ENCODE measurements at places on chromosomes 12 and 14.

DNA sequence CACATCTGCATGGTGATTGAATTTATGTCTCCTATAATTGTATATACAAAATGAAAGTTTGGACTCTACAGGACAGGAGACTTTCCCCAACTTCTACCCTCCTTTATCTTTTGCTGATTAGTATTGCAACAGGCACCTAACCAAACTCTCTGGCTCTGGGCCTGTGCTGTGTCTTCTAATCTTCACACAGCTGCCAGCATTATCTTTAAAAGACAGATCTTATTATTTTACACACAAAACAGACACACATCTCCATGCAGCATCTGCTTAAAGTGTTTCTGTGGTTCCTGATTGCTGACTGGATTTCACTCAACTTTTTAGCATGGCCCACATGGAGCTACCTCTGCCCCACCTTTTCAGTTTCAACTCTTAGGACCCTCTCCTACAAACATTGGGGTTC is 154.9 kb upstream of the PELI2 start:
- no peak for DNase-seq

DNA sequence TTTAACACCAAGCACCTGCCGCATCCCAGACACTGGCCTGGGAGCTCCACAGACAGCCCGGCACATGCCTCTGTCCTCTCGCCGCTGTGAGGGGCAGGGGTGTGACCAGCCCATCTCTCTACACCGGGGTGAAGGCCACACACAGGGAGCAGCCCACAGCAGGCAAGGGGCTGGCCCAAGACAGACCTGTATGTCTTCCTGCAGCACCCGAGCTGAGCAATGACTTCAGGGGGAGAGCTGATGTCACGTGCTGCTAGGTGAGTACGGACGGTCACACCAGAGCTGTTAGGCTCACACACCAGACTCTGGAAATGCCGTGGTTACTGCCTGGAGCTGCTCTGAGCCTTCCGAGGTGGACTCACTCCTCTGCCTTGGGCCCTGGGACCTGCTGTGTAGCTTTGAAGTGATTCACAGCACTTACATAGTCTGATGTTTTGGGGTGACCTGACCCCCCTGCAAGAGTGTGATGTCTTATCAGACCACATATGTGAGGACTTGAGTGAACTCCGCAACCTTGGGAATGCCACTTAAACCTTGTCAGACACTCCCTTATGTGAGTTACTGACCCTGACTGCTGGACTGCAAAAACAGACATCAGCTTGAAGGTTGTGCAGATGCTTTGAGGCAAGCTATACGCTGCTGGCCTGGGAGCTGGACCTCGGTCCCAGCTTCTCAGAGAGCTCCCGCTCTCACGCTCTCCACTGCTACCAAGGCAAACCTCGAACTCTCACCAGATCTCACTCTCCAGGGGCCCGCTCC is 1.8 kb downstream of the XRCC3 start:
- DNase-seq: peak; percentile 12

DNA sequence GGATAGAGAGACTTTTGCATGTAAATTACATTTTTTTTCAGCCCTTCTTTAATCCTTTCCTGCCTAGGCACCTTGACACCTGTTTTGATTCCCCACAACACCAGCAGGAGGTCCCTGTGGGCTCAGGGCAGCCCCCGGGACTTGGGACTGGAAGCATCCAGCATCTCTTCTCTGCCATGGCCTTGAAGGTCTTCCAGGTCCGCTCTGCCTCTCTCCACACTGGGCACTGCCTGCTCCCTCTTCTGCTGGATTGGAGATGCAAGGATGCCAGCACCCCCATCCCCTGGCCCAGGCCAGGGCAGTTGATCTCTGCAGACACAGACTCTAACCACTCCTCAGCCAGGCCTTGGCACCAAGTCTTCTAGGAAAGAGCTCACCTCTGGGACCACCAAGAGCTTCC is 134.5 kb upstream of the C14orf180 start:
- DNase-seq: no peak

DNA sequence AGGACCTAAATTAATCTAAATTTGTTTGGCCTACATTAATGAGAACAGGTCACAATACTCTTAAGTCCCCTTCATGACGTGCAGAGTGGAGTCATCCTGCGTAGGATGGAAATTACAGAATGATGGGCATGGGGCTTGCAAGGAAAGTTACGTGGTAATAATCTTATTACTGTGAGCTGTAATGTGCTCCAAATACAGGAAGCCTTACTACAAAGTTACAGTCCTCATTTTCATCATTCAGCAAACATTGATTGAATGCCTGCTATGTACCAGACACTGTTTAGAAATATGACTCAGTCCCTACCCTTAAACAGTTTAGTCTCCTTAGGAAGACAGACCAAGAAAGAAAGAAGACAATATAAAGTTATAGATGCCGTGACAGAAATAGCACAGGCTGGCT is 9.4 kb downstream of the HIGD1C start:
- no peak for DNase-seq

DNA sequence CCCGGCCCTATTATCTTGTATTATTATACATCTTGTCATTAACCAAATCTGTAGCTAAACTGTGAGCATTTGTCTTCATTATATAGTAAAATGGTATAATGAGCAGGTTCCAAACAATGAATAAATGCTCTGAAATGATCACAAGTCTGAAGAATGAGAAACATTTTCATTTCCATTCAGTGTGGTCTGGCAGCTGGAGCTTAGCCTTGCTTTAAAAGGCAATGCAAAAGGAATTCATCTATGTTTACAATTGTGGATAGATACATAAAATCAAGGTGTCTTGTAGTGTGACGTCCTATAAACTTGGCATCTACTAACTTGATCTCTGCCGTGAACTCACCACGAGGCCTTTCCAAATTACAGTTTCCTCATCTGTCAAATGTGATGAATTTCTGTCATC is 168.3 kb downstream of the RMST start:
- no peak for DNase-seq

GRCh38 chr14:93914278-93914677 is 12.9 kb upstream of the FAM181A start:
- DNase-seq: peak; percentile 28

GRCh38 chr12:28948685-28949084 is 200.4 kb upstream of the FAR2 start:
- no peak for DNase-seq

DNA sequence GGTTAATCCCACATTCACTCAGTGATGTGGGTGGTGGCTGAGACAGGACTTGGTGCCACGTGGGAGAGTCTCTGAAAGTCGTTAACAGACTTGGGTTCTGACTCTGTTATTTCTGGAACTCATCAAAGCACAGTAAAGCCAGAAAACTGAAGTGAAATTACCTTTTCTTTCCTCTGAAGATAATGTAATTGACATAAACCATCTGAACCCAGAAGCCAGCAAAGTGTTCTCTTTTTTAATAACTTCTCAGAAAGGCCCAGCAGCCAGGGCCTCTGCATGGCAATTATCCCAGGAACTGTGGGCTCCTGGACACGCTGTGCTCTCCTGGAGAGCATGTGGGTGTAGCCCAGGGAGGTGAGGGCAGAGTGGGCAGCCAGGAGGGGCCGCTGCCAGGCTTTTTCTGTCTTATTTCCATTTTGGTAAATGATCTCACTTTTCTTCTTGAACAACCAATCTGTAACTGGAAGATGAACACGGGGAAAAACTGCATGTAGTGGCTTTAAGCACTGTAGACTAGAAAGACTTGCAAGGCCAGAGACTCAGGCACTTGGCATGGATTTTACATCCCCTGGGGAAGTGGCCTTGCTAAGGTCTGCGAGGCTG is 444.1 kb upstream of the TMEM132C start:
- DNase-seq: no peak

GRCh38 chr12:56282030-56282429 is 15.3 kb downstream of the COQ10A start:
- DNase-seq: no peak

GRCh38 chr14:20583908-20584307 is 3.9 kb downstream of the RNASE11 start:
- no peak for DNase-seq

- DNase-seq: no peak
Measured at GRCh38 chr14:80315681-80316080, 104.4 kb upstream of the DIO2 start.

- no peak for DNase-seq
Measured at GRCh38 chr14:101716956-101717662, 44.4 kb upstream of the PPP2R5C start.

GRCh38 chr14:93564918-93565317 is 134.2 kb downstream of the UNC79 start:
- DNase-seq: no peak

GRCh38 chr14:57981817-57982560 is 116.1 kb upstream of the SLC35F4 start:
- DNase-seq: no peak

- DNase-seq: no peak
Measured at GRCh38 chr14:50855558-50855957, 16.3 kb upstream of the ABHD12B start.

GRCh38 chr12:103442822-103443221 is 52.9 kb downstream of the C12orf42 start:
- no peak for DNase-seq

DNA sequence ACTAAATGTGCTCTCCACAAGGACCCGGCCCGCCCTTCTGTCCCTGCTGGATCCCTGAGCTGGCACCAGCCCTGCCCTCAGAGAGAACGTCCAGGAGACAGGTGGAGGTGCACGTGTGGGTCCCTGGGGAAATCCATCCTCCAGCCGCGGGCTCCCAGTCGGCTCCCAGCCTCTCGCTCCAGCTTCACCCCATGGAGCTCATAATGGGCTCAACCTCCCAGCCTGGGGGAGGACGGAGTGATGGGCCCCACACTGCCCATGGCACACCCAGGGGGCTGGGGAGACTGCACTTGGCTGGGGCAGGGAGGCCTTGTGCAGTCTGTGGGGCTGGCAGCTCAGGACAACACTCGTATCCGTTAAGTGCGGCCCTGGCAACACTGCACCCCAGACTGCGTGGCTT is 250.5 kb downstream of the TMEM121 start:
- no peak for DNase-seq

DNA sequence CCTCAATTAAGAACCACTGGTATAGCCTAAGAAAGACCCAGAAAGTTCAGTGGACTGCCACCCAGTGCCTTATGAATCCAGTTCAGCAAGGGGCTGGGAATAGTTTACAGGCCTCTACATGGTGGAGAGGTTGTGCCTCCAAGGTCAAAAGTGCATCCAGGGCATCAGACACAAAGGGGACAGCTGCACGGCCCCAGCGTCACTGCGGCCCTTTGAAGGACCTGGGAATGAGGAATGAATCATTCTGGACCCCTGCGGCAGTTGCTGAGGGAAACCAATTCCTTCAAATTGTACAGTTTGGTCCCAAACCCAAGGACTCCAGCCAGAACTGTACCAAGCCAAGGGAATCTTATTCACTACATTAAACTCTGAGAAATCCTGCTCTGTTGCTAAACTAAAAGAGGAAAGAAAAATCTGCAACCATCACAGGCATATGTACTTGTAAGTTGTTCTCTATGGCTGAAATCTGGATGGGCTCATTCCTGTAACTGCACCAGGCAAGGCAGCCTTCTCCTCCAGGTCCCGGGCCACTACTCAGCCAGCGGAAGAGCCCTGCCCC is 10.9 kb upstream of the NGB start:
- DNase-seq: no peak

- no peak for DNase-seq
Measured at GRCh38 chr14:38187528-38187927, 20.2 kb upstream of the SSTR1 start.

DNA sequence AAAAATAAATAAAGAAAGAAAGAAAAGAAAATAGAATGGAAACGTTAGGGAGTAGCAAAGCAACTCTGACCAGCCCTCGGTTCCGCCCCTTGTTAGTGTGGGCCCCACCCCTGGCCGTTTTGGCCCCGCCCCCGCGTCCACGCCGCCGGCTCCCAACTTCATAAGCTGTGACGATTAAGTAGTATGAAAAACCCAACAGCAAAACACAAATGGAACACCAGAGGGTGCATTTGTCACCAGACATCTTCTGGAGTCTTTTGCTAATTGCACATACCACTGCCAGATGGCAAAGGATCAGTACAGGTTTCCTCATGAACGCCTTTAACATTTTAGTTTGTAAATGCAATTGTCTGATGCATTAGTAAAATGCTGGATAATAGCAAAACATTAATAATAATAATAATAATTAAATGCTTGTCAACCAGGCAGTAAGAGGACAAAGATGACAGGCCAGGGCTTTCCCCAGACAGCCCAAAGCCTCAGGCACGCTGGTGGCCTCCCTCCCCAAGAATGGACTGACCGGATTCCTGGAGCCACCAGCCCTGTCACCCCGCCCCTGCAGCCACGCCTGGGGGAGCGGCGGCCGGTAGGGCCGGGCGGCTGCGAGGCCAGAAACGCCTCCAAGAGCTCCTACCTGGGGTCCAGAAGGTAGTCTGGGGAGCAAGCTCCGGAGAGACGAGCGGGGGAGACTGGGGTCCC is 23.6 kb downstream of the HSP90AA1 start:
- peak; percentile 81 for DNase-seq

- DNase-seq: no peak
Measured at GRCh38 chr12:65840793-65841670, 16.7 kb downstream of the HMGA2 start.

GRCh38 chr14:79204591-79204990 is 1006.7 kb downstream of the DIO2 start:
- DNase-seq: no peak

DNA sequence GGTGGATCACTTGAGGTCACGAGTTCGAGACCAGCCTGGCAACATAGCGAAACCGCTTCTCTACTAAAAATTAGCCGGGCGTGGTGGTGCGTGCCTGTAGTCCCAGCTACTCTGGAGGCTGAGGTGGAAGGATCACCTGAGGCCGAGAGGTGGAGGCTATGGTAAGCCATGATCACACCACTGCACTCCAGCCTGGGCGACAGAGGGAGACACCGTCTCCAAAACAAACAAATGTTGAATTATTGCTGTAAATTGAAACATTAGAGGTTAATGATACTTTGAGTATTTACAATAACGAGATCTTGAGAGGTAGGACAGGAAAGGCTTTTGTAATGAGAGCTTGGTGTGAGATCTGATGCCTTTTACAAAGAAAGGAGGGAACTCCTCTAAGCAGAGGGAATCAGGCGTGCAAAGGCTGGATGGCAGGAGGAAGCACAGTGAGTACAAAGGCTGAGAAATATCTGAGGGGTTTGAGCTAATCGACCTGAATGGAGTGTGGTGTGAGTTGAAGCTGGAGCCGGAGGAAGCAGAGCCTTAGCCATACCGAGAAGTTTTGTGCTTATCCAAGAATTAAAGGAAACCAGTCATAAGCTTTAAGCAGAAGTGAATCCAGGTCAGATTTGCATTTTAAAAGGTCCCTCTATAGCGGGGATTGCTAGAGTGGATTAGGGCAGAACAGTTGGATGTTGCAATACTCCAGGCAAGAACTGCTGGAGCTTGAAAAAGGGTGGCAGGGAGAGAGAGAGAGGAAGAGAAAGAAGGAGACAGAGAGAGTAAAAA is 1.1 kb downstream of the RHNO1 start:
- DNase-seq: no peak

- DNase-seq: no peak
Measured at GRCh38 chr14:104422837-104423681, 156.5 kb upstream of the C14orf180 start.

- DNase-seq: no peak
Measured at GRCh38 chr12:49536526-49537071, 2.2 kb upstream of the KCNH3 start.

- no peak for DNase-seq
Measured at GRCh38 chr12:60106214-60106613, 510.4 kb downstream of the SLC16A7 start.

- peak; percentile 59 for DNase-seq
Measured at GRCh38 chr12:112381406-112381882, 787 bp downstream of the HECTD4 start.

GRCh38 chr14:44151130-44151820 is 355.8 kb downstream of the FSCB start:
- DNase-seq: no peak

- no peak for DNase-seq
Measured at GRCh38 chr12:580813-581212, 82.4 kb downstream of the NINJ2 start.
